ENCODE measurements at places on chromosomes 2 and 18.

- DNase-seq: no peak
Observed at GRCh38 chr18:7766817-7767216, 199.7 kb downstream of the PTPRM start.

DNA sequence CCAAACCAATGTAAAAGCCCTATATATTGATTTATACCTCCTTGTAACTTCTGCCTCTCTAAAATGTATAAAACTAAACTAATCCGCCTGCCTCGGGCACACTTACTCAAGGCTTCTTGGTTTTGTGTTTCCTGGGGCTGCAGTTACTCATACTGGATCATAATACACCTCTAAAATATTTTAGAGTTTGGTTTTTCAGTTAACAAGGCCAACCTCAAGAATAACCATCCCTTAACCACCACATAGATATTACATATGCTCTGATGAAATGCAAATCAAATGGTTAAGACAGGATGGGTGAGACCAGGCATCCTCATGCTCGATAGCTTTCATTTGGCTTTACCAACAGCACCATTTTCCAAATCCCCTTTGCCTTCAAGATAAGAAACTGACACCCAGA lies 46.4 kb downstream of the UXS1 start:
- no peak for DNase-seq

GRCh38 chr18:79520478-79521390 lies 125.0 kb downstream of the NFATC1 start:
- no peak for DNase-seq

DNA sequence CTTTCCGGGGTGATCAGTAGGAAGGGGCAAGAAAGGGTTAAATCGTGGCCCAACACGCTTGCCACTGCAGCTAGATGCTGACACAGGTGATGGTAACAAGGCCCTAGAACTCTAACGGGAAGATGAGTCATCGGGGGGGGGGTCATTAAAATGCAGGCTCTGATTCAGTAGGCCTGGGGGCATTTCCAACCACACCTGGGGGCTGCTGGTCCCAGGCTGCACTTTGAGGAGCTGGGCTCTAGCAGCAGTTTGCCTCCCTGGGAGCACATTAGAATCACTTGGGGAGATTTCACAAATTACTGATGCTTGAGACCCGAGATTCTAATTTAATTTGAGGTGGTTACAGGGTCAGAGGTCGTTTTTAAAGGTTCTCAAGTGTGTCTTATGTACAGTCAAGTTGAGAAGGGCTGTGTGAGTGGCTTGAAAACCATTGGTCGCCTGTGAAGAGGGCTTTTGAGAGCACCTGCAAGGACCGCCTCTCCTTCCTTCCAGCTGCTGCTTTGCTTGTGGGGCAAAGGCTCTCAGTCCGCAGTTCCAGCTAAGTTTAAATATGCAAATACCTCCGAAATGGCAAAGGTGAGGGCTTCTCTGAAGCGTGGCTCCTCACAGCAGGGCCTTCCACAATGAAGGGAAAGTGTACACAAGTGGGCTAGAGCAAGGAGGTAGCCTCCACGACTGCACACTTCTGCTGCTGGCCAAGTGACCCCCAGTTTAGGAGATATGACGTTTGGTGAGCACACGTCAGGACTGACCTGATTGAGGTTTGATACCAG lies 128.0 kb upstream of the MSH6 start:
- no peak for DNase-seq

DNA sequence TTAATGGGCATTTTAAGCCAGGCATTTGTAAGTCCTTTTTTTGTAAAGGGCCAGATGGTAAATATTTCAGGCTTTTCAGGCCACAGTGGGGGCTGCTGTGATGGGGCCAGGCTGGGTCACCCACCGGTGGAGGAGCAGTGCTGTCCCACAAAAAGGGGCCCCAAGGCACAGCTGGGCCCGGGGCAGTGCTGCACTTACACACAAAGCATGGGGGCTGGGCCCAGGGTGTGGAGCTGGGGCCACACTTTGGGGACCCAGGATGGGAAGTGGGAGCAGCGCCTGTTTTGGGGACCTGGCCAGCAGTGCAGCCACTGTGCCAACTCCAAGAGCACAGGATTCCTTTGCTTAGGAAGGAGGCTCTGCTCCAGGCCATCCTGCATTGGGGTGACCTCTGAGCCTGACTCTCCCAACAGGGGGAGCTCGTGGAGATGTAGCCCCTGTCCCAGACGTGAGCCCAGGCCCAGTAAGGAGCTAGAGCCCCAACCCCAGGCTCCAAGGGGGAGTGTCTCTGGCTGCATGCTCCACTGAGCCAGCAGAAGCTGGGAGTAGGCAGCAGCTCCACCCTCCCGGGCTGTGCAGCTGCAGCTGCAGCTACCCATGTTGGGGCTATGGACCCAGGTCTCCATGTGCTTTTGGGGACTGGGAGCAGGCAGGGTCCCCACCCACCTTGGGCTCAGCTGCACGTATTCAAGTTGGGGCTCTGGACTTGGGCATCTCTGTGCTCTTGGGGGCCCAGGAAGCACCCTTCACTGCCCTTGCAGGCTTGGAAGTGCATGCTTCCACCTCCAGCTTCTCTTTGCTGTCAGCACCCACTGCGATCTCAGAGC lies 1036.5 kb upstream of the CNTNAP5 start:
- no peak for DNase-seq

- no peak for DNase-seq
Observed at GRCh38 chr2:96501471-96501874, 3.7 kb downstream of the NEURL3 start.

DNA sequence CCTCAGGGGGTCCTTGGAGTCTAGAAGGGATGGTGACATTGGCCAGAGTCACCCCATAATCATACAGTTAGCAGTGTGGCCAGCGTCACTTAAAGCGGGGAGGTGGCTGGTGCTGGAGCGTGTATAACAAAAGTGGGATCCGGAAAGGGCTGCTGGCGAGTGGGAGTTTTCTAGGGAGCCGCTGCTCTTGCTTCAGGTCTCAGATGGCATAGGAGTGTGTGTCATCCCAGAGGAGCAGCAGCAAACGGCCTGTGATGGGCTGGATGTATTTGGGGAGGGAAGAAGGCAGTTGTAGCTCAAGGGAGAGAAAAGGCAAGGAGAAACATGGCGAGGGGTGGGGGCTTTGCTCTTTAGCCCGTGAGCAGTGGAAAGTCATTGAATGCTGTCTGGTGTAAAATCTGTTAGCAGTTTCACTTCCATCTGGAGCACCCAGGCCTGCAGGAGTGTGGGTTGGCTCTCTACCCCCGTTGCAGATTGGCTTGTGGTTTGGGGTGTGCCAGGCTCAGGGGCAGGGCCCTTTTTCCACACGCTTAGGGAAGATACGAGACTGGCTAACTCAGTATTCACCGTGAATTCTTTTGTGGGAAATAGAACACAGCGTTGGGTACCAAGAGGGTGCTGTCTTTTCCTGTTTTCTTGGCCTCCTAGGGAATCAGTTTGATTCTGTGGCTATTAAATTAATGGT lies 120.5 kb downstream of the AGAP1 start:
- no peak for DNase-seq

GRCh38 chr2:41659758-41660157 lies 388.1 kb upstream of the PKDCC start:
- no peak for DNase-seq

- DNase-seq: no peak
Observed at GRCh38 chr2:14702258-14702657, 69.7 kb downstream of the LRATD1 start.

DNA sequence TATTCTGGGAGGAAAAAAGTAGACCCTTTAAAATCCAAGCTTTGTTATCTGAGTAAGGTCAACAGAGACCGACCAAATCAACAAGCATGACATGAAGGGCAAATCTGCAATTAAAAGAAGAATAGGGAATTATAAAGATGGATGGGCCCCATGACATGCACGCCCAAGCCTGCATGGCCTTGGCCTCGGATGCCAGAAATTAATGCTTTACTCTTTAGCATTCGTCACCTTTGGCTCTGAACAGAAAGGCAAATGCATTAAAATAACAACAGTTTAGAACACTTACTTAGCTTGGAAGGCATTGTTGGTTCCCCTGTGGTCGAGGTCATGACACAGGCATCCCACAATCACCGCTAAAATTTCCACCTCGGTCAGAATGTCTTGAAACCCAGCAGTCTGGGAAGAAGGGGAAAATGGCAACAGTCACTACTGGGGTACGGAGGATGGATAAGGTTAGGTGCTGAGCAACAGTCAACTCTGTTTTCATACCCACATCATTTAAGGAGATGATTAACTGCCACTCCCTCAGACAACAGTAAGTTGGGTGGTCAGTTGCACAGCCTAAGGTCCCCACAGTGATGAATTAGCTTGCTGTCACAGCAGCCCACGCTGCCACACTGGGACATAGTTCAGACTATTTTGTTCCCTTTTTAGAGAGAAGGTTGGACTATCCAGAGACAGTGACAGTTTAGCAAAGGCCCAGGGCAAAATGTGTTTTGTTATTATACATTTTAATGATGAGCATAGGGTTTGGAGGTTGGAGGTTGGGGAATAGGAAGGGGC lies 319.1 kb downstream of the AGPS start:
- DNase-seq: no peak

- no peak for DNase-seq
Observed at GRCh38 chr18:61770279-61770678, 122.5 kb downstream of the RNF152 start.

DNA sequence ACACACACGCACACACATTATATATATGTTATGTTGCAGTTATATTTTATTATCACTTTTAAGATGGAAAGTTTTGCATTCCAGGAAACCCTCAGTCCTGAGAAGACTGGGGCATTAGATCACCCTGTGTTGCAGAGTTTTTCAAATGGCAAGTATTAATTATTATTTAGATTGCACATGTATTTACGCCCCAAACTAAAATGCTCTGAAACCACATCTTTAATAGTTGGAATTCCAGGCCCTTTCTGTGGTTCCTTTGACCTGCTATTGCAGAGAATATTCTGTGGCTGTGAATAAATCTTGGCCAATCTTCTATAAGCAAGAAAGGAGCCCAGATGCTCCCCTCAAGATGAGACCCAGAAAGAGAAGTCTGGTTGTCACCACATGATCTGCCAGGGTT lies 427.0 kb upstream of the TNP1 start:
- DNase-seq: no peak

GRCh38 chr2:210092791-210093190 lies 78.4 kb downstream of the KANSL1L start:
- no peak for DNase-seq

DNA sequence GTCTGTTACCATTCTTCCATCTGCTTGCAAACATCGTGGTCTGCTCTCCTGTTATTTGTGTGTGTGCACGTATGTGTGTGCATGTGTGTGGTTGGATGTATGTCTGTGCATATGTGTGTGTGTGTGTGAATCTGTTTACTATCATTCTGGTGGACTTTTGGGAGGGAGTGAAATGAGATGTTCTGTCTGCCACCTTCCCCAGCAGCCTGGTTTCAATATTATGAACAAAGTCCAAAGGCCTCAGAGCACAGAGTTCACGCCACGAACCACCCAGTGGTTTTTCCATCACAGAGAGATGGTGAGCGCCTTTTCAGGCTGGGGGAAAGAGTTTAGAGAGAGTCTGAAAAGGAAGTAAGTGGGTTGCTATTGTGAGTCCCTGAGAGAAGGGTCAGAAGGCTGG lies 67.1 kb upstream of the YWHAQ start:
- no peak for DNase-seq

GRCh38 chr2:174553811-174554493 lies 43.7 kb downstream of the WIPF1 start:
- no peak for DNase-seq

DNA sequence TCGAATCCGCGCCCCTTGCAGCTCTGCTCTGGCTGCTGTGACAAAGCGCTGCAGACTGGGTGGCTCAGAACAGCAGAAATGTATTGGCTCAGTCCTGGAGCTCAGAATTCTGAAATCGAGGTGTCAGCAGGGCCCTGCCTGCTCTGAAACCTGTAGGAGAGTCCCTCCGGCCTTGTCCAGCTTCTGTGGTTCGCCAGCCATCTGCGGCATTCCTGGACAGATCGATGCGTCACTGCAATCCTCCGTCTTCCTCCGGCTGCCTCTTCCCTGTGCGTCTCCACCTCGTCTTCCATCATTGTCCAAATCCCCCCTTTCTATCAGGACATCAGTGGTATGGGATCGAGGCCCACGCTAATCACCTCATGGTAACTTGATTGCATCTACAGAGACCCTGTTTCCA lies 115.2 kb downstream of the RNF144A start:
- DNase-seq: no peak

- DNase-seq: no peak
Observed at GRCh38 chr18:32724071-32724749, 48.6 kb downstream of the KLHL14 start.

GRCh38 chr18:56935434-56936040 lies 211.3 kb upstream of the BOD1L2 start:
- DNase-seq: no peak

DNA sequence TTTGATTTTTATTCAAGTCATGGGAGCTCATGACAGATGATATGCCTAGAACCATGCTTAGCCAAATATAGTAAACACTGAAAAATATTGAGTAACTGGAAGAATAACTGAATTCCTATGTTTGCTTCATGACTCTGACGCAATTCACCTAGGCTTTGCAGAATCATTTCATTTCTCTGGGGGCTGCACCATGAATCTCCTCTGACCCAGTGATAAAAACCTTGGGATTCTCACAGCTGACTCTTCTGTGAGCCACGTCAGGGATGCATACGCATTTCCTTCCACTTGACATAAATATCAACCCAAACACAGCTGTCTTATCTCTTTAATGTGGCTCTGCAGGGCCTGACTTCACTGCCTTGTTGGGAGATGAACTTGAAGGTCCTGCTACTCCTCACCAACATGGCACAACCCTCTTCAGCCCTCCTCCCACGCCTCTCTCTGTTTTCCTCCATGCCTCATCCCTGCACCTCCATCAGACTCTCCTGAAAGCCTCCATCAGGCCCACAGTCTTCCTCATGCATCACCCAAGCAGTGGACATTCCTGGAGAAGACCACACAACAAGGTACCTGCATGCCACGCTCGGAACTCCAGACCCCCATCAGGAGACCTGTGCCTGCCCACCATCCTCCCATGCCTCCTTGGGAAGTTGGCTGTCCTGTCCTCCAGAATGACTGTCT lies 29.8 kb downstream of the COL6A3 start:
- no peak for DNase-seq

DNA sequence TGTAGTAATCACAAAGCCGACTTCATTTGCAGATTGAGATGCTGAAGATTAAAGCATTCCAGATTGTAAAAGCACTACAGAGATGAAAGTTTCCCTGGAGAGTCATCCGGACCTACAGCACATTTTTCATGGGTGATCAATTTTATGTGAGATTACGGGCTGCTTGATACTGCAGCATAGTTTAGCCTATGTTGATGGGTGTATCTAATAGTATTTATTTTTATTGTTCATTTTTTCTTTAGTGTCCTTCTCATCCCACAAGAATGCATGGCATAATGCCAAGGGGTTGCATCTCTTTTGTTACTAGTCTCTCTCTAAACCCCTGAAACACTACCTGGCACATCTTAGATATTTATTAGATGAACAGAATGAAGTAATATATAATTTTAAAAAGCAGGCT lies 240.4 kb downstream of the MBD2 start:
- no peak for DNase-seq

GRCh38 chr2:74893332-74893731 lies 59.4 kb downstream of the HK2 start:
- DNase-seq: no peak
